ENCODE measurements at places on chromosomes 6 and 20.

GRCh38 chr20:49415668-49416044, 66.8 kb downstream of the KCNB1 start:
- DNase-seq = no peak

- no peak for DNase-seq
Measured at GRCh38 chr20:2026514-2026913, 32.7 kb upstream of the PDYN start.

DNA sequence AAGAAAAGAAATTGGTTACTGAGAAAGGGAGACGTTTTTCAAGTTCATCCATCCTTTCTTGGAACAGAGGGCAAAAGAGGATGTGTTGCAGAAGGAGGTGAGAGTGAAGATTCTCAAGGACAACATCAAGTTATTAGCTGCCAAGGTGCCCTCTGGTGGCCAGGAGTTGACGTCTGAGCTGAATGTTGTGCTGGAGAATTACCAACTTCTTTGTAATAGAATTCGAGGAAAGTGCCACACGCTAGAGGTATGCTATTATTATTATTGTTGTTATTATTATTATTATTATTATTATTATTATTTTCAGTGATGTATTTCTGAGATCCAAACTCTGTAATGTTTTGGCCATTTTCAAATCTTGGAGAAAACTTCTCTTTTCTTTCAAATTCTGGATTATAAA, 197.0 kb downstream of the UTRN start:
- DNase-seq = peak; percentile 90

DNA sequence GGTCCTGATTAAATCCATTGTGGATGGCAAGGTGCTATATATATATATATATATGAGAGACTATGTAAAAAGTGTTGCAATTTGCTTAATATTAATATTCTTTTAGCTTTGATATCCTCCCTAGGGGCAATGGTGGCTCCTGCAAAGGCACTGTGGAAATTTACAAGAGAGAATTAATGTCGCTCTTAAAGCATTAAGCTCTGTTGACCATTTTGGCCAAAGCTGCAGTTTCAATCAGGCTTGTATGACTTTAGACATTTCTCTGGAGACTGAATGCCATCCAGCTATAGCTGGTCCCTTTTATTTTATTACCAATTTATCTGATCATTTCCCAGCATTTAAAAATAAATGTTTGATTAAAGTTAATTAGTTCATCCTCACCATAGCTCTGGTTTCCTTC, 155.3 kb downstream of the JARID2 start:
- DNase-seq = no peak

- DNase-seq = no peak
Measured at GRCh38 chr20:37762716-37763485, 69.1 kb downstream of the CTNNBL1 start.

- no peak for DNase-seq
Measured at GRCh38 chr6:135412761-135413160, 84.8 kb downstream of the AHI1 start.

DNA sequence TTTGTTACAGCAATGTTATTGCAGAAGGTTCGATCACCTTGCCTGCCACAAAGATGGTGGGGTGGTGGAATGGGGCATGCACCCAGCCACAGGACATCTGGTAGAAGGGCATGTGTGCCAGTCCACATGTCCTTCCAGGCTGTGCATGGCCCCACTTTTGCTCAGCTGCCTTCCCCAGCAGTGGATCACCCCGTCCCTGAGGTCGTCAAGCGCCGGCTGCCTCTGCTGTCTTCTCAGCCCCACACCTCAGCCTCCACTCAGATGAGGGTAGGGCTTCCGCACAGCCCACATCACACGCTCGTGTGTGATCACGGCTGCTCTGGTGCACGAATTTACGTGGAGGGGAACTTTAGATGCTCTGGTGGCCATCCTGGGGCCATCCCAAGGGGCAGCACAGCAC, 109.5 kb upstream of the PMEPA1 start:
- DNase-seq = no peak

GRCh38 chr6:11869672-11870340, 91.2 kb upstream of the ADTRP start:
- DNase-seq = no peak

DNA sequence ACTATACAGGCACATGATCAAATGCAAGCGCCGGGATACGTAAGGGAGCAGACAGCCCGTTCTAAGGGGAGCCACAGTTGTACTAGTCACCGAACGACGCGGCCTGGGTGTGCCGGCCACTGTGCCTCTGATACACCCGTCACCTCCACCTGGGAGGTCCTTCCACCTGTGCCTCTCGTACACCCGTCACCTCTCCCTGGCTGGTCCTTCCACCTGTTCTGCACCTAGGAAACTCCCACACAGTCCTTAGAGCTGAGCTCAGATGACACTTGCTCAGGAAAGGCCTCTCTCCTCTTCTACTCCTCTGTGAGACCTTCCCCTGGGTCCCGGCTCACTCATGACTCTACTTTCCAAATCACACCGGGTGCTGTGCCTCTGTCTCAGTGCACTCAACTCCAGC, 245.0 kb downstream of the TTLL2 start:
- no peak for DNase-seq

DNA sequence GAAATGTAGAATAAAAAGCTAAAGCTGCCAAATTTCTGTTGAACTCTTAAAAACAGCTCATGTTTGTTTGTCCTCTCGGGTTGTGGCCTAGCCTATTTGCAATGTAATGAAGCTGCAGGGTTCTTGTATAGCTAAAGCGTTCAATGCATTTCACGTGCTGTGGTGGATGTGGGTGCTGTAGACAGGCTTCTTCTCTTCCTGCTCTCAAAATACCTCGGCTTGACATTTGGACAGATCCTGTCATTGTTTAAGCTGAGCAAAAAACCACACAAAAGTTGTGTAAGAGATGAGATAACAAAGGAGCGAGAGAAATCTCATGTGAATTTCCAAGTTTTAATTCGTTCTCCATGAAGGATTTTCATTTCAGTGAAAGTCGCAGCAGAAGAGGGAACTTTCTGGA, 196.3 kb upstream of the UST start:
- DNase-seq = no peak

GRCh38 chr6:157479464-157480303, 98.7 kb downstream of the ZDHHC14 start:
- DNase-seq = no peak

GRCh38 chr6:139099984-139100383, 34.9 kb upstream of the HECA start:
- DNase-seq = no peak

DNA sequence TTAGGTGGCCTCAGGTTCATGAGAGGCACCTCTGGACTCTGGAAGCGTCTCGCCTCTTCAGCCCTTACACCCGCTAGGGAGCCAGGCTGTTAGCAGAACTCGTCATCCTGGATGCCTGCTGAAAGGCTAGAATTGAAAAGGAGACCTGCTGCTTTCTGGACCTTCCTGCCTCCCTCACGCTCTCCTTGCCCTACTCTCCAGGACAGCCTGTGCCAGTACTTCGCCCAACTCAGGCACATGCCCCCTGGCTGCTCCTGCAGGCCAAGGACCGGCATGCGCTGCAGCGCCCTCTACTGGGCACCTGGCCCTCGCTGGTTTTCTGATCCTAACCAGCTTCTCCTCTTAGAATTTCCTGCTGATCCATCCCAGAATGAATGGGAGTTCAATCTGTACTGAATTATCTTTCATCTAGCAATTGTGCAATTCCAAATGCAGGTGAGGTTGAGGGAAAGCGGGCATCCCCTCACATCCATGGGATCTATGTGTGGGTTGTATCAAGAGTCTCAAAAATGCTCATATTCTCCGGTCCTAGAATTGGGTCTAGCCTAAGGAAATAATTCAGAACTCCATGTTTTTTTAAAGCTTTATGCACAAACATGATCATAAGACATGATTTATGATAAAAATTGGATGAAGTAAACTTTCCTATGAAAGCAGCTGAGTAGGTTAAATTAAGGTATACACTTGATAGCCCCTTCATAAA, 78.0 kb downstream of the PTPN1 start:
- DNase-seq = peak; percentile 85

DNA sequence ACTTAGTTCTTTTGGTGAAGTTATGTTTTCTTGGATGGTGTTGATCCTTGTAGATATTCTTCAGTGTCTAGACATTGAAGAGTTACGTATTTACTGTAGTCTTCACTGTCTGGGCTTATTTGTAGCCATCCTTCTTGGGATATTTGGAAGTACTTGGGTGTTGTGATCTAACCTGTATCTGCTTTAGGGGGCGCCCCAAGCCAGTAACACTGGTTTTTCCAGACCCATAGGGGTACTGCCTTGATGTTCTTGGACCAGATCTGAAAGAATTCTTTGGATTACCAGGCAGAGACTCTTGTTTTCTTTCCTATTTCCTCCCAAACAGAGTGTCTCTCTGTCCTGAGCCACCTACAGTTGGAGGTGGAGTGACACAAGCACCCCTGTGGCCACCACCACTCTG, 309.1 kb upstream of the IMPG1 start:
- DNase-seq = no peak

- DNase-seq = no peak
Measured at GRCh38 chr6:135439549-135439948, 58.0 kb downstream of the AHI1 start.

DNA sequence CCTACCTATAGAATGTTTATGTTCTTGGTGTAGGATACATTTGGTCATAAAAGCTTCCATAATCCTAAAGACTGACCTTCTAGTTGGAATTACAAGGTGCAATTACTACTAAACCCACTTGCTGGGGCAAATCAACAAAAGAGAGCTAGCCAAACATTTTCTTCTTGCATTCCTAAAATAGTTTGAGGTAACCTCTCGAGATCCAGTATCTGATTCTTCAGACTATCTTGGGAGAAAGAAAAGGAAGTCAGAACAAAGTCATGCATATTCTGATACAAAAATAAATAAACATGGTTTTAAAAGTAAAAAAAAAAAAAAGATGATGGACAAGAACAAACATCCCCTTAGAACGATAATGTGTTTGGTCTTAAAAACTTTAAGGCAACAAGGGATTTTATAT, 294.2 kb upstream of the RSPO3 start:
- no peak for DNase-seq

DNA sequence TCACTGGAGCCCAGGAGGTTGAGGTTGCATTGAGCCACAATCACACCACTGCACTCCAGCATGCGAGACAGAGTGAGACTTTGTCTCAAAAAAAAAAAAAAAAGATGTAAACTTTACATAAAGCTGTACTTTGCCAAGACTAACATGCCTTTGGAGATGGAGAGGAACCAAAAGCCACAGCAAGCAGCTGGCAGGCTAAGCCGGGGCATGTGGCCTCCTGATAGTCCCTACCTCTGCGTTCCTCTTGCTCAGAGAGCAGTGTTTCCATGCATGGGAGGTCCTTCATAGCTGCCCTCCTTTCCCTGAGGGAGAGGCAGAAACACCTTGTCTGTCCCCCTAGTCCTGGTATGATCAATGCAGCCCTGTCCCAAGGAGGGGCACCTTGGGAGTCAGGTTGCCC, 35.2 kb downstream of the SPATA2 start:
- no peak for DNase-seq

DNA sequence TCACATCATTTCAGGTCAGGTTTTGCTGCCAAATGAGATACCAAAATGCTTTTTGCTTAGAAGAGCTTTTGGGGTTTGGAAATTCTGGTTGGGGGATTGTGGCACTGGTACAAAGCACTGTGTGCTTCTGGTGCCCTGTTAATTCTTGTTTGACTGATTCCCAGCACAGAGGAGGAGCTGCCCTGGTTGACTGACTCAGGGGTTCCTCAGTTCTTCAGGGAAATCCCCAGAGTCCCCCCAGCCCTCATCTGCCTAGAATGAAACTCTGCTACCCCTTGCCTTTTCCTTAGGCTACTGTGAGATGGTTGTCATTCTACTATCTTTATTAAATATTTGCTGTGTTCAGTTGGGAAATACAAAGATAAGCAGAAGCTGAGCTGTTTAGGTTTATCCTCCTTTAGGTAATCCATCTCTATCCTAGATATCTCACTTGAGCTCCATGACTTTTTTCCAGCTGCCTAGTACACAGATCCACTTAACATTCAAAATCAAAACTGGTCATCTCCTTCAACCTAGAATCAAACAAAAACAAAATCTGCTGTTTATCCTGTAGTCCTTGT, 24.9 kb upstream of the TSPYL1 start:
- DNase-seq = no peak

DNA sequence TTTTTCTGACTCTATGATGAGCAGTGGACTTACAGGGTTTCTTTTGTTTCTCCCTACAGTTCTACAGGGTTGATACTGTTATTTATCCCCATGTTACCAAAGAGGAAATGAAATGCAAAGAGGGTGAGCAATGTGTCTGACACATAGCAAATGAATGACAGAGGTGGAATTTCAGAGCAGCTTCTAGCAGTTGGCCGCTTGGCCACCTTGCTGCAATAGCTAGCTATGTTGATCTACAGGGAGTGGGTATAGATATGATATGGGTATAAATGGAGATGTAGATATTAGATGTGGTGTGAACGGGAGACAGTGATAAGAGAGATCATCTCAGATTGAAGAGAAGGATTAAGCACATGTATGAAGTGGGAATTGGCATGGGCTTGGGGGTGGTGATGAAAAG, 10.9 kb upstream of the SLC22A3 start:
- no peak for DNase-seq

- DNase-seq = no peak
Measured at GRCh38 chr20:49770634-49771033, 42.0 kb upstream of the SLC9A8 start.

- no peak for DNase-seq
Measured at GRCh38 chr6:4129446-4129845, 5.9 kb downstream of the ECI2 start.

DNA sequence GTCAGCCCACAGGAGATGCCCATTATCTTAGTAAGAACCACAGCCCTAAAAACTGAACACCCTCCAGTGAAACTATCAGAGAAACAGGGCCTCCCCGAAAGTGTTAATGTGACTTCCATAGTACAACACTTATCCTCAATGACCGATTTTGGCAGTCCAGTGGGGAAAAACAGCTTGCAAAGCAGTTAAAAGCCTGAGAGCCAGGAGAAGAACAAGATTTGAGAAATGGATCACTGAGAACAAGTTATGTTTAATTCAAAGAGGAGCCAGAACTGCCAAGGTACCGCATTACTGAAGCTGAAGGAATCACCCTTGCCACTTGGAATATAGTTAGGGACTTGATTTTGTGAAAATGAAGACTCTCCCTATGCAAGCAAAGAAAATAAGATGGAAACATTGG, 236.9 kb downstream of the QKI start:
- no peak for DNase-seq

DNA sequence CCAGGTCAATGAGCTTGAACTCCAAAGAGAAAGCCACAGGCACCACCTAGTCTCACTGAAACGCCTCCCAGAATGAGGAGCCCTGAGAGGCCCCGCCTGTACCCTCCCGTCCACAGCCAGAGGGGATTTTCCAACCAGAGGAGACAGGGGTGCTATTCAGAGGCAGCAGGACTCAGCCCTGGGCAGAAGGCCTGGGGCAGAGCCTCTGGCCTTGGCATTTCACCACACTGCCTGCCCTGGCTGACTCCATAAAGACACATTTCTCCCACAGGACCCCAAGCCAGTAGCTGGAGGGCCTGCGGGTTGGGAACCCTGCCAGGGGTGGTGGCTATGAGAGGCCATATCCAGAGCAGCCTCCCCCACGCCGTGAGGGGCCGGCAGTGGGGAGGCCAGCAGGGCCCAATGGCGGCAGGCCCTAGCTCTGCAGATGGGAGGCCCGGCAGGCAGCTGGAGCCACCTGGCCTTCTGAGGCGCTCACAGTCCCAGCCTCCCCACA, 159.3 kb downstream of the PREX1 start:
- DNase-seq = no peak
